ENCODE measurements at places on chromosomes 2 and 18. TPM values are rescaled to one million over a fixed set of nuclear protein-coding genes. Genes with fewer than 3 reads are reported as not detected.
A peak's percentile ranks its signal among the peaks of the same experiment; 100 is the strongest.

DNA sequence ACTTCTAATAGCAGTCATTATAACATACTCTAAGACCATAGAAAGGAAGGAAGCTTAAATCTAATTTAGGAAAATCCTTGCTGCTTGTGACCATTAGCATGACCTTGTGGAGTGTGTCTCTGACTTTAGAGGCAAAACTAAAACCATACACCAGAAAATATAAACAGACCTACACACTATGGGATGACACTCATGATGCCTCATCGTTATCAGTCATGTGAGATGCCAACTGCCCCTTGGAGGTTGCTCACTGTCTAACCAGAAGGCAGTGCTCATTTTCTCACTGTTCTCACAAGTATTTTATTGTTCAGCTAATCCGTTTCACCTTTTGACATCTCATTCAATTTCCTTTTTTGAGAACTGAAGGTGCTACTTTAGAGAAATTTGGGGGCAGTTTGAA is 376.9 kb downstream of the RND3 start:
- no peak for DNase-seq

DNA sequence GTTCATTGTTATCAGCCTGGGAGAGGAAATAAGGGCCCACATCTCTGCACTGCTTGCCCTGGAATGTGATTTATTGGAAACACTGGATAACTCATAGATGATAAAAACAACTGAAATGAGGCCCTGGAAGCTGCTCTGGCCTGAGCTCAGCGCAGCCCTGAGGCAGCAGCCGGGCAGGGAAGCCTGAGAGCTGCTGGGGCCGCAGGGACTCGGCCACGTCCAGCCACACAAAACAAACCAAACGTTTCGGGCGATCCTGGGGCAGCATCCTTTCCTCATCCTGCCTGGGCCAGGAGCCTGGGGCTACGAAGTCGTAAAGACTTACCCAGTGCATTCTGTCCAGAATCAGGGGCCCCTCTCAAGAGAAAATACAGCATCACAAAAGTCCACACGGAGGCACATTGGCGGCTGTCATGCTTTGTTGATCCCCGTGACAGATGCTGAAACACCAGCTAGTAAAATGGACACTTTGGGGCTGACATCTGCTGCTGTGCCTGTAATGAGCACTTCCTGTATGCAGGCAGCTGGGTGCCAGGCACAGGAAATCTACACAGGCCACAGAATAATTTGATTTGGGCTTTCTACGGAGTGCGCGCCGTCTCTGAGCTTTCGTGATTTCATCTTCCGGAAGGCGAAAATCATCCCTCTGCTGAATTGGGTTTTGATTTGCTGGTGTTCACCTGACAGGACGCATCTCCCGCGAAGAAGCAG is 250.6 kb downstream of the EIPR1 start:
- DNase-seq, result peak; percentile 54

GRCh38 chr2:26615860-26616705 is 25.1 kb downstream of the CIB4 start:
- DNase-seq, result no peak

DNA sequence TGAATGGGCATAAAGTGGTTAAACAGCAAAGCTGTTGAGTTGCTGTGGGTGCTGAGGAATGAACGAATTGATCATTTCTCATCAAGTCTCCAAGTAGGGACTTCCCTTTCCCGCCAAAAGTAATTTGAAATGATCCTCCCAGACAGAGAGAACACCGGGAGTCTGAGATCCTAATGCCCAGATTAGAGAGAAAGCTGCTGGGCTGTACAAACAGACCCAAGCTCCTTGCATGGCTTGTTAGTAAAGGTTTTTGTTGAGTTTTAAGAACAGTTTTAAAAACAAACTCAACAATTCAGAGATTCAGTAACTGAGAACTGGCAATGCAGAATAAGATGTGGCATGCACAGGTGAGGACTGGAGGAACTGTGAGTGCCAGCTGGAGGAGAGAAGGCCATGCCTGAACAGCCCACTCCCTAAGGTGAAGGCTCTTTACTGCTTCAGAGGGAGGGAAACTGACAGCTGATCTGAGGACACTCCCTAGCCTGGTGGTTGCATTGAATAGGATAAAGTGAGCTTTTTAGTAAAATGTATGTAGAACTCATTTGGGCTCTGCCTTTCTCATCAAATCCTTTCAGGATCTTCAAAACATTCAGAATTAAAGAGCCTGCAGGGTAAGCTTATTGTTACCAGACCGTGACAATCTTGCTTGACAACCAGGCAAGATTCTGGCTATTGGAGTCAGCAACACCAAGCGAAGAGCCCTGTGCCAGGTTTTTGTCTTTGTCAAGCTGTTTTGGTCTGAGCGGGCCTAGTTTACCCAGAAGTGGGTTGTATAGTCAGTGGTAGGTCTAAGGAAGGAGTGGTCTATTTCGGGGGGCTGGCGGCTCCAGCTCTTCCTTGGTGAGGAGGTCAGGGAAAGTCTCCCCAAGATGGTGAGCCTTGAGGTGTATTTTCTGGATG is 63.2 kb upstream of the IGFBP5 start:
- no peak for DNase-seq

GRCh38 chr18:27699137-27699536 is 477.8 kb downstream of the CDH2 start:
- no peak for DNase-seq

- no peak for DNase-seq
Observed at GRCh38 chr2:122927197-122927596, 1097.9 kb upstream of the CNTNAP5 start.

SCN2A gene
- not detected for total RNA-seq

PLCL1 gene
- 37.8 TPM for total RNA-seq

GRCh38 chr2:120798567-120799247 is 63.0 kb downstream of the GLI2 start:
- DNase-seq, result no peak

ICA1L gene
- 0.91 TPM for total RNA-seq

EPB41L3 gene
- total RNA-seq, result 0.52 TPM

Data from CD4-positive, CD25-positive, alpha-beta regulatory T cell (primary cell).